ENCODE measurements at places on chromosomes 3 and 15.

- peak; percentile 78 for DNase-seq
These were observed 482.7 kb upstream of the ADAMTS9 start for GRCh38 chr3:65170390-65171042.

GRCh38 chr3:23479615-23480328 is 276.6 kb downstream of the UBE2E2 start:
- DNase-seq: no peak

- DNase-seq: no peak
These were observed 72.6 kb downstream of the NPTN start for GRCh38 chr15:73560501-73561117.

GRCh38 chr3:48107227-48107626 is 81.0 kb downstream of the CDC25A start:
- peak; percentile 23 for DNase-seq

DNA sequence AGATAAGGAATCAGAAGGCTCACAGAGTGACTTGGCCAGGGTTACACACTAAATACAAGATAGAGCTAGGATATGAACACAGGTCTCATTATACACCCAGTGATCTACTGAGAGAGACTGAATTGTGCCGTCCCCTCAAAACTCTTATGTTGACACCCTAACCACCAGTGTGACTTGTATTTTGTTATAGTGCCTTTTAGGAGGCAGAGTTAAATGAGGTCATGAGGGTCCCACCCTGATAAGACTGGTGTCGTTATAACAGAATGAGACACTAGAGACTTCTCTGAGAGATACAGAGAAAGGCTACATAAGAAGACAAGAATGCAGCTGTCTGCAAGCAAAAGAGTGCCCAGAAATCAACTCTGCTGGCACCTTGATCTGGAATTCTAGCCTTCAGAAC is 12.6 kb downstream of the KPNA1 start:
- DNase-seq: no peak

- DNase-seq: no peak
These were observed 67.9 kb upstream of the TNIK start for GRCh38 chr3:171528102-171528501.

DNA sequence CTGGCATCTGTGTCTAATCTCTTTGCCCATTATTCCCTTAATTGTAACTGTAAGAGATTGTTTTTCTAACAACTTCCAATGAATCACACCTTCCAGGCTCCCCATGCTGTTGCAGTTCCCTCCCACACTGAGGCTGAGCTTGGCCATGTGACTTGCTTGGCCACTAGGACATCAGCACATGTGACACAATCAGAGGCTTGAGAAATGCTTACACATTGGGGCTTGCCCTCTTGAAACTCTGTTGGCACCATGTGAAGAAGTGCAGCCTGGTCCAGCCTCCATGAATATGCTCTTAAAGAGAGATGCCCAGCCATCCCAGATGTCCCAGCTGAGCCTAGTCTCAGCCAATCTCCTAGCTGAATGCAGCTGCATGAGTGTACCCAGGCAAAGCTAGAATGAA is 326.8 kb upstream of the SOX2 start:
- no peak for DNase-seq

DNA sequence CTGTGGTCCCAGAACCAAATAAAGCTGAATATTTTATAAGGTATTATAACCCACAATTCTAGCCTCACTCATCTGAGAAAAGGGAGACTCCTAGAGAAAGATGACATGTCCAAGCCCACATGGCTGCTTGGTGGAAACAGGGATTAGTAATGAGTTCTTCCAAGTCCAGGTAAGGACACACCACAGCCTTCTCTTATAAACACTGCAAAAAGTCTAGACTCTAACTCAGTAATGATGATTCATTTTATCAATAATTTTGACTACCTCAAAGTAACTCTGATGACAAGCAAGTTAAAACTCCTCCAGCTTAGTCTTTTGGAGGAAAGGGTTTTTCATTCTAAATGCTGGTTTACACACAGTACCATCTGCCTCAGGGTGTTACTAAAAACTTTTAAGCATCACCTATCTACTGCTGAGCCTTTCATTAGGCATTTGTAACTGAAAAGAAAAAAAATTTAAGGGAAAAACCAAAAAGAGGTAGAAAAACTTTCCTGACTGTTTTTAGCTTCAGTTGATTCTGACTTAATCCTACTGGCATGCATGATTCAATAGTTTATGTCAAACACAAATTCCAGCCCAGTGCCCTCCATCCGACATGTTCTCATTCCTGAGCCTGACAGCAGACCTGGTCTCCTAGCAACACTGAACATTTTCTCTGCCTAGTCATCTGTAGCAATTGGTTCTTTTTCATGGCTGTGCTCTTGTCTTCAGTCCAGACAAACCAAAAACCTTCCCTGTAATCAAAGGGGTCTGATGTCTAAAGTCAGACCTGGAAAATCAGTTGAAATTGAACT is 43.9 kb downstream of the P3H2 start:
- DNase-seq: peak; percentile 71
